ENCODE measurements at places on chromosomes 4 and X.

- no peak for DNase-seq
Measured at GRCh38 chrX:130702867-130703707, 199.9 kb downstream of the ENOX2 start.

DNA sequence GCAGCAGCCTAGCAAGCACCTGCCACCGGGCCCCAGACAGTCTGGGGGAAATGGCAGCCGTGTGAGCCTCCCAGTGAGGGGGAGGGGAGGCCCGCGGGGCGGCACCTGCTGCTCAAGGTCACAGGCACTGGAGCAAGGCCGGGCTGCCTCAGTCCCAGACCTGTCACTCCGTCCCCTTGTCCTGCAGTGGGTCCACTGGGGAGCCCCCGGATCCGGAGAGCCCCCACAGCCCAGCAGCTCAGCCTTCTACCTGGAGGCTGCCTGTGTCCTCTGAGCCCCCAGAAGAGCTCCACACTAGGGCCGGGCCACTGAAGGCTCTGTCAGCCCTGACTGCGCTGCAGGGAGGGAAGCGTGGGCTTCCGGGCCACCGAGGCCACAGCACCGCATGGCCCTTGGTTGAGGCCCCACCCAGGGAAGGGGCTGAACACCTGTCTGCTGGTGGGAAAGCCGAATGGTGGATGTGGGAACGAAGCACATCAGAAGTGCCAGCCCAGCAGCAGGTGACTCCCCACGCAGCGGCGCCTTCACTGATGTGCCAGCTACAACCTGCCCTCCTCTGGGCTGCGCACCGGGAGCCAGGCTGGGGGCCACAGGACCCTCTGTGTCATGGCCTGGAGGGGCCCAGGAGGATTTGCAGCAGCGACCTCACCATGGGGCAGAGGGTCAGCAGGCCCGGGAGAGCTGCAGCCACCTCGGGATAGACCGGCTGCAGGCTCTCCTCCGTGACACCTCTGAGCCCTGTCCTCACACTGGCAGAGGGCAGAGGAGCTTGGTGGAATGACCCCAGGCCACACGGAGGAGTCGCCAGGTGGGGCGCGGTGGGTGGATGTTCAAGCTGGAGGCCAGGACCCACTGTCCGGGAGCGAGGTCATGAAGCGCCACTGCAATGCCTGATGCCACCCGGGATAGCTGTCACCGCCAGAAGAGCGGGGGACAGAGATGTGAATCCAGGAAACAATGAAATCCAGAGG lies 35.0 kb upstream of the MXD4 start:
- no peak for DNase-seq

GRCh38 chrX:23511793-23512192 lies 155.5 kb upstream of the PRDX4 start:
- DNase-seq = no peak

GRCh38 chrX:82775426-82775825 lies 732.7 kb upstream of the POU3F4 start:
- no peak for DNase-seq

DNA sequence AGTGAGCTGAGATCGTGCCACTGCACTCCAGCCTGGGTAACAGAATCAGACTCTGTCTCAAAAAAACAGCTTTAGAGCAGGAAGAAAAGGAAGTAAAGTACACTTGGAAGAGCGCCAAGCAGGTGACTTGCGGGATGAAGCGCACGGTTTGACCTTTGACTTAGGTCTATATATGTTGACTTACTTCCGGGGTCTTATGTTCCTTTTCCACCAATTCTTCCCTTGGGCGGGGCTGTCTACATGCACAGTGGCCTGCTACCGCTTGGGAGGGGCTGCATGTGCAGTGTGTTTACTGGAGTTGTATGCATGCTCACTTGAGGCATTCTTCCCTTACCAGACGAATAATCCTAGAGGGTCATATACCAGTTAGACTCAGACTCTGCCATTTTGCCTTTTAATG lies 108.6 kb downstream of the APOOL start:
- DNase-seq = no peak

DNA sequence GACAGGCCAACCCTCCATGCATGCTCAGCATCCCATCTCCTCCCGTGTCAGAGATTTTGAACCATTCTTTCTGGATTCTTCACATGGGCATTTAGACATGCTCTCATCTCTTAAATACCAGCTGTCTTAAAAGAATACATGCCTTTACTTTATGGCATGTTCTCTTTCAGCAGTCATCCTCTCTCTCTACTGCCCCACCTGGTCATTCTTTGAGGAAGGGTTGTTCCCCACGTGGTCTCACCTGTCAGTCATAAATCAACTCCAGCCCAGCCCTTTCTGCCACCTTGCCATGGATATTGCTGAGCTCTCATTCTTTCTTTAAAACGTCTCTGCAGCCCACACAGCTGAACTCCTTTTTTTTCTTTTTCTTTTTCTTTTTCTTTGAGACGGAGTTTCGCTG lies 111.3 kb downstream of the ARHGAP10 start:
- no peak for DNase-seq

DNA sequence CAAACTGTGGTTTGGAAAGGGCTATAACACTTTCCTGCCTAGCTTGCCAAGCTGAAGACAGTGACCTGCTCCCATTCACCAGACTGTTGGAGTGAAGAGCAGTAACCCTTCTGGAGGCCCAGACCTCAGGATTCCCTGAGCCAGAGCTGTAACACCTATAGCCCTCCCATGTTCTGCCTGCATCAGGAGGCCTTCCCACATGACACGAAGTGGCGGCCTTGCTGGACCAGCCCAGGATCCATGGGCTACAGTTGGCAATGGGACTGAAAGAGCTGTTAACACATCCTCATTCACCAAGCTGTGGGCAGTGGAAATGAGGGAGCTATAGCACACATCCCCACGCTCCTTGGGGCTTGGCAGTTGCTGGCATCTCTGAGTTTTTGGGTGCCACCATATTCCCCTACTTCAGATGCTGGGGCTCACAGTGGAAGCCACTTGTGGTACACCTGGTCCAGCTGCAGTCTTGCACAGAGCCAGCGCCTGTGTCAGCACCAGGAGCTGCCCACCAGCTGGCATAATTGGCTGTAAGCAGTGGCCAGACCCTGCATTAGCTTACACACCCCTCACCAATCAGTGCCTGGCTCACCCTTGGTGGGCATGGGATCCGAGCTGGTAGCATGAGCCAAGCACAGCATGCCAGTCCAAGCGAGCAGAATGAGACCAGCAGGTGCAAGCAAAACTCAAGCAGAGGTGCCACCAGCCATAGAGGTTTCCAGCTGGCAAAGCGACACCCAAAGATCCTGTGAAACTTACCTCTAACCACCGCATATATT lies 1029.3 kb downstream of the TECRL start:
- no peak for DNase-seq

- DNase-seq = no peak
Measured at GRCh38 chr4:4805887-4806286, 53.6 kb upstream of the MSX1 start.

DNA sequence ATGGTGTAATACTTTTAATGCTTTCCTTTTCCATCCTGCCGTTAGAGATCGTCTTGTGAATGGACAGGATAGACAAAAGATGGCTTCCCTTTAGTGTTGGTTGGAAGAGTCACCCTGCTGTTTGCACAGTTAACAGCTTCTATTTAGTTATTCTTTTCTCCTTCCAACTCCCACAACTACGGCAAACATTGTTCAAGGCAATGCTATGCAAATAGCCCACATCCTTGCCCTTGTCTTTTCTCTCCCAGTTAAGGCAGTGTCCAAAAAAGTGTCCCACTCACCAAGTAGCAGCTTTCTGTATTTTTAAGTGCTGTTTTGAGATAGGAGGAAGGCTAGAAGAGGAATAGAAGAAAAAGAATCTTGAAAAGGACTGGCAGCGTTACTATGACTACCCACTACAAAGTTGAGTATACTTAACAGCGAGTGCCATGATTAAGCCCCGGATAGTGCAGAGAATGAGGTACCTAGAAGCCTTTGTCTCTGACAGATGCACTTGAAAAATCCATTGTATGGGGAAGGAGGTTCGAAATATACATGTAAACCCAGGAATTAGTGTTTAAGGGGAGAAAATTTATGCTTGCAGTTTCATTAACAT lies 12.1 kb upstream of the RUFY3 start:
- no peak for DNase-seq

DNA sequence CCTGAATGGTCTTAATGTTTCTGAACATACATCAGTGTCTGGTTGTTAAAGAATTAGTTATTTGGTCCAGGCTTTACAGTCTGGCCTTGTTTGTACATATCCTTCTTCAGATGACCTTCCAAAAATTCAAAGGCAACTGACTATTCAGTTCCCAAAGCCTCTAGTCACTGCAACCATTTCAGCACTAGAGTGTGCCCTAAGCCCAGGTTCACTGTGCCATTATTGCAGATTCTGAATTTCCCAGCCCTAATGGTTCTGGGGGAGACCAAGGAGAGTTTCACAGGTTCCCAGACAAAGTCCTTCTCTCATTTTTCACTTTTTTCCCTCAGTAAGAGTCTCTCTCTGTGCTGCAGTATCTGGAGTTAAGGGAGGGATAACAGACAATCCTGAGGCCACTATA lies 235.8 kb downstream of the TRAM1L1 start:
- no peak for DNase-seq

DNA sequence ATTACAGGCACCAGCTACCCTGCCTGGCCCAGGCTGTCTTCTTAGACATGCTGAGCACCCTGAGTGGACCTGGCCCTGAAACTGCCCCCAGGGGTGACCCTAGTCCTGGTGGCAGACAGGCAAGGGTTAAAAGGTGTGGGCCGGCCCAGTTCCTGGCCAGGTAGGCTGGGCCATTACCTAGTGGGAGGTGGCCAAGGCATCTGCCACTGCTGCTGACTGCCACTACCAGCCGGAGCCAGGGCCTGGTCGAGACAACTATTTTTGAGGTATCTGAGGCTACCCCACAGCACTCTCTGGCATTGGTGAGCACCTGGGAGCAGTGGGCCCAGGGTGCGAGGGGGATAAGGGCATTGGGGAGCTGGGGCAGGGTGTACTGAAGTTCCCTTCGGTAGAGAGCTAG lies at the start of gene CCDC120:
CCDC120 (plus strand) TSS at position 206 of the 400 bp plus-strand sequence. CDS start 3,043 bp downstream, outside the sequence.
- no peak for DNase-seq

DNA sequence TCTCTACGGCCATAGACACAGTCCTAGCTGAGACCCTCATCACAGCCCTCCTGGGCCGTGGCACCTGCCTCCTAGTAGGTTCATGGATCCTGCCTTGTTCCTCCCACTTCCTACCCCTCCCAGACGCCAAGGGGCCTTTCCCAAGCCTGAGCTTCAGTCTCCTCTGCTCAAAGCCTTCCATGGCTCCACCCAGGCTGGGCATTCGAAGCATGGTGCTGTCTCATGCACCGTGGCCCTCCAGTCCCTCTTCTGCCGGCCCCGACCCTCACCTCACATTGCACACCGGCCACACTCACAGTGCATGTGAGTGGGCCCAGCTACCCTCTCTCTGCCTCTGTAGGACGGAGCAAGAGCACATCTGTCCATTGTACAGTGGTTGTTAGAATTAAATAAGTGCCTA lies 21.7 kb upstream of the KIAA0232 start:
- no peak for DNase-seq

DNA sequence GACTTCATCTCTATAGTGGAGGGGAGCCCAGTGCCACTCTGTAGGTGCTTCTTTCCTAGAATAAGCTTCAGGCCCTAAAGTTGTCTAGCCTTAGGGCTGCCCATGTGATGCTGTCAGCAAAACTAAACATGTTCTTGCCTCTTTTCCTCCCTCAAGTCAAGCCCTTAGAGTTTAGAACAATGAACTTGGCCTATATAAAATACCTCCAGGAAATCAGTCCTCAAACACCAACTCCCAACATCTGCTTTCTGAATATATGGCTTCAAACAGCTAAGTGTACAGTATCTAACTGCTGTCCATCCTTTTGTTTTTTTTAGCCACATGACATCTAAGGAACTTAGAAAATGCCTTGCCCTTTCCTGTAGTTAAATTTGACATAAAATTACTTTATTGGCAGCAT lies 91.0 kb downstream of the MAMLD1 start:
- DNase-seq = no peak

GRCh38 chr4:137660211-137660610 lies 127.9 kb upstream of the PCDH18 start:
- DNase-seq = no peak

- no peak for DNase-seq
Measured at GRCh38 chr4:184534511-184535391, 60.4 kb upstream of the IRF2 start.

- DNase-seq = no peak
Measured at GRCh38 chr4:138790706-138791340, 224.8 kb upstream of the NOCT start.

DNA sequence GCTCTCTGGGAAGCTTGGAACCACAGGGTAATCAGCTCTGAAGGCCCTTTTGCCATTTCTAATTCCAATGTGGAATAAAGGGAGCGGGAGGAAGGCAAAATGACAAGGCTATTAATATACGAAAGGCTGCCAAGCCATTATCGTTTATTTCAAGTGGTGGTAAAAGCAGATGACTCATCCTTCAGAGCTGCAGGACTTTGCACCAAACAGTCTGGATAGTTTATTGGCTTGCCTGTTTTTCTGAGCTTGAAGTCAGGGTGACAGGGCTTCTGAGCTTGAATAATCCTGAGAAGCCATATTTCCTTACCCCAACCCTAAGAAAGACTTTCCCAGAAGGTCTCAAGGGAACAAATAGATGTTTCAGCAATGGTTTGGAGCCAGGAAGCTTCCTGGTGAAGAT lies 7.7 kb upstream of the GABRE start:
- DNase-seq = no peak

DNA sequence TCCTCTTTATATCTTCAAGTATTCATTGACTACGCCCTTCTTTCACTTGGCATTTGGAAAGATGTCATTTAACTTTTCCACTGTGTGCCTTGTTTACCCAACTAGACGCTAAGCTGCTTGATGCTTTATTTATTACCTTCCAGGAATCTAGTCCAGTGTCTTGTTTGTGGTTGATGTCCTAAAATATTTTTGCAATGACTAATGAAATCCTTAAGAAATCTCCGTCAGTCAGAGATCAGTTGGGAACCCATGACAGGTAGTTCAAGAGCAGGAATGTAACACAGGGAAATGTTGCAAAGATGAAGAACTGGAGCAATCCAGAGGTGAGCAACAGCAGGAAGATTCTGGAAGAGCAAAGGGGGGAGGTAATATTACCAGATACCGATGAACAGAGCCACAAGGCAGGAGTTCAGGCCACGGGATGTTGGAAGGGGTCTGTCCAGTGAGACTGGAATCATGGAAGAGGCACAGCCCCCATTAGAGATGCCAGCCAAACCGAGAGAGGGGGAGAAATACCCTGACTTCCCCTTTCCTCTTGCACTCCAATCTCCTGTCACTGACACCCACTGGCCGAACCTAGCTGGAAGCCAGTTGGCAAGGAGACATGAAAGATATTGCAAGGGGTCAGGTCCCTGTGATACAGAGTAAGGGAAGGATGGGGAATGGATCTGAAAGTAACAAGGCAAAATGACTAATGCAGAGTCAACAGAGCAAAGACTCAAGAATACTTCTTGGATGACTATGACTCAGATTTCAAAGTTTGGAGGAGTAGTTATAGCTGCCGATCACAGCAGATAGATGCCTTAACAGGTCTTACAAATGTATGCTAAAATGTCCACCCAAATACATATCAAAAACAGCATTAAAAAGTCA lies 62.7 kb upstream of the PHKA2 start:
- no peak for DNase-seq

GRCh38 chr4:149964001-149964796 lies 114.0 kb upstream of the DCLK2 start:
- DNase-seq = no peak

GRCh38 chrX:116436358-116436816 lies at the start of gene SLC6A14:
Gene SLC6A14 (plus strand): TSS chrX:116436606. CDS start chrX:116436710, 104 bp downstream.
- DNase-seq = no peak
